ENCODE measurements at places on chromosomes 5 and 9.

DNA sequence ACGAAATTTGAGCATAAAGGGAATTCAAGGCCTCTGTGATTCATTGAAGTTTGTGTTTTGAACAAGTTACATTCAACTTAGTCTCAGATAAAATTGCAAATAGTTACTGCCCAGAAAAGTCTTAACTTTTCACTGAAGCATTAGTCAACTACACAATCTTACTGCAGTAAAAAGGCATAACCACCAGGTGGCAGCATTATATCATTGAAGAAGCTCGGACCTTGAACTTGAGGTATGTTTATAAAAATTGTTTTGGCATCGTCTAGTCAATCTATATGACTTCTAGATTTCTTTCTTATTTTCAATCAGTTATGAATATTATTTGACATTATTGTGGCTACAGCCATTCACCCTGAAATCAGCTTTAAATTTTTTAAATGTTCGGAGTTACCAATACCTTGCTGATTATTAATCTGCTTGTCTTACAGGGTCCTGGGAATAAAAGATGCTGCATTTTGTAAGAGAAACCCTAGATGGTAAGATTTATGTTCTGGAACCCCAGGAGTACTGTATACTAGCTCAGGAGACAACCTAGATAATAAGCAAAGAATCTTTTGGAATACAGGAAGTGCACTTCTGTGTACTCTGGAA lies 83.9 kb upstream of the GRAMD2B start:
- DNase-seq: peak; percentile 63

DNA sequence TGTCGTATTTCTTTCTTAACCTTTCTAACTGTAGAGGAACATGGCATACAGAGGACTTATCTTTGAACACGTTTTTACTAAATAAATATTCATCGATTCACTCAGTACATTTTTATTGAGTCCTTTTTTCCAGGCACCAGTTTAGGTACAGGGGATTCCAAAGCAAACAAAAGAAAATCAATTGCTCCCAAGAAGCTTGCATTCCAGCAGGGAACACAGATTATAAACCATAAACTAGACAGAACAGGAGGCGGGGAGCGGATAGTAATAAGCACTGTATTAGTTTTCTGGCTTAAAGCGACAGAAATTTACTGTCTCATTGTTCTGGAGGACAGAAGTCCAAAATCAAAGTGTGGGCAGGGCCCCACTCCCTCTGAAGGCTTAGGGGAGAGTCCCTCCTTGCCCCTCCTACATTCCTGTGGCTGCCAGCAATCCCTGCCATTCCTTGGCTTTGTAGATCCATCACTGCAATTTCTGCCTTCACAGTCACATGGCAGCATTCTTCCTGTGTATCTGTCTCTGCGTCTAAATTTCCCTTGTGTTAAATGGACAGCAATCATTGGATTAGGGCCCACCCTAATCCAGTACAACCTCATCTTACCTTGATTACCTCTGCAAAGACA lies 115.5 kb downstream of the COL23A1 start:
- no peak for DNase-seq

DNA sequence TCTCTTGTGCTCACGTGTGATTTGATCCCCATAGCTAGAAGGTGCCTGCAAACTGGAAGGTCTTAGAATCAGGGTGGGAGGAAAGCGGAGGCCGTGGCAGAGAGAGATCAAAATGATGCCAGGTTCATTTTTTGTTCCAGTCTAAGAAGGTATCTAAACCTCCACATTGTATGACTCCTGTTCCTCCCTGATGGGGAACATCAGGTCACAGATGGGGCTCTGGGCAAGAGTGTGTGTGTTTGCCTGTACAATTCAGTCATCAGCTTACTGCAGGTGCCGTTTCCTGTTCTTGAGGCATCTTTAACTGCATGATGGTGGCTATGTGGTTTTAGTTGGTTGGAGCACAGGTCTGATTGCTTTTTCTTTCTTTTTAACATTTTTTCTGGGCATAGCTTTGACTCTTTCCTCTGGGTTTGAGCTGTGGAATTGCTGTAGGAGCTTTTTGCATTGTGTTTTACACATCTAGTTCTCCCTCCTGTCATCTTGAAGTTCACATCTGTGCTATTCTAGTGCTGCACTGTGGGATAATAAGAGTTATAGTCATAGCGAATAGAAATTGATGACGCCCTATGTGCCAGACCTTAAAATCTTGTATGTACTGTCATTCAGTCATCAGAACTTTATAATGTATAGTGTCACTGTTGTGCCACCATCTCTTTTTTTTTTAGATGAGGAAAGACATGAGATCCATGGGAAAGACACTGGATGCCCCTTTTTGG lies 30.8 kb downstream of the ARHGAP26 start:
- DNase-seq: no peak

DNA sequence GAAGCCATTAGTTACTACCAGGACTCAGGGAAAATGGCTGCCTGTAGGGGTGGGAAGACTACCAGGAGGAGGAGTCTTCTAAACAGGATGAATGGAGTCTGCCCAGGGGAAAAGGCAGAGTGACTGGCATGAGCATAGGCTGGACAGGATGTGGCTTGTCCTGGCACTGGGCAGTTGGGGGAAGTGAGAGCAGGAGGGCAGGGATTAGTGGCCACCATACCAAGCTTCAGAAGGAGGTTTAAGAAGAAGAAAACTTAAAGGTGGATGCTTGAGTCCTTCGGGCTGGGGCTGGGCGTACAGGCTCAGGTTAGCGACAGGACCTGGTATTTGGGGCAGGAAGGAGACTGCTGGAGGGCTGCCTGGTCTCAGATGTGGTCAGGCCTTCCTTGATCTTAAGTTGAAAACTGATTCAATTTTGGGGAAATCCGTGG lies 5.0 kb upstream of the NSD1 start:
- no peak for DNase-seq

DNA sequence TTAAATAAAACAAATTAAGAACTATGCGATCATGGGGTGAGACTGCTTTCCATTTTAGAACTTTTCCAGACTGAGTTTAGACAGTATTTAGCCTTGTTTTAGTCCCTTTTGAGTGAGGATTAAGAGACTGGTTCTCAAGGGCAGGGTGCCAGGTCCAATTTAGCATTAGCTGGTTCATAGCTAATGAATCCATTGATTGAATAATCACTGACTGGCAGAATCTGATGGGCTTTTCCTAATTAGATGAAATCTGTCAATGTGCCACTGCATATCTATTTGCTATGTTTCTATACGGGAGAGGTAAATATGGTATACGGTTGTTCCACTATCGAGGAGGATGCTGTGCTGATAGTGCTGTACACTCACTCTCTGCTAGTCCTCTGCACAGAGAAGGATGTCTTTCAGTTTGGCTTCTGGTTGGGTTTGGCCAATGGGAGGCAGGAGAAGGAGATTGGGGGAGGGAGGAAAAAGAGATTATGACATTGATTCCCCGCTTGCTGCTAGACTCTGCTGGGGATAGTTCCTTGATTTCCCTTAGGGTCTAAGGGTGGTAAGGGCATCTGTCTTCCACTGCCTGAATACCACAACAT lies 496.6 kb downstream of the CTNND2 start:
- DNase-seq: no peak

Data from astrocyte of the cerebellum (primary cell).